LoVo (cell line): ENCODE measurements at places on chromosomes 4 and X.

DNA sequence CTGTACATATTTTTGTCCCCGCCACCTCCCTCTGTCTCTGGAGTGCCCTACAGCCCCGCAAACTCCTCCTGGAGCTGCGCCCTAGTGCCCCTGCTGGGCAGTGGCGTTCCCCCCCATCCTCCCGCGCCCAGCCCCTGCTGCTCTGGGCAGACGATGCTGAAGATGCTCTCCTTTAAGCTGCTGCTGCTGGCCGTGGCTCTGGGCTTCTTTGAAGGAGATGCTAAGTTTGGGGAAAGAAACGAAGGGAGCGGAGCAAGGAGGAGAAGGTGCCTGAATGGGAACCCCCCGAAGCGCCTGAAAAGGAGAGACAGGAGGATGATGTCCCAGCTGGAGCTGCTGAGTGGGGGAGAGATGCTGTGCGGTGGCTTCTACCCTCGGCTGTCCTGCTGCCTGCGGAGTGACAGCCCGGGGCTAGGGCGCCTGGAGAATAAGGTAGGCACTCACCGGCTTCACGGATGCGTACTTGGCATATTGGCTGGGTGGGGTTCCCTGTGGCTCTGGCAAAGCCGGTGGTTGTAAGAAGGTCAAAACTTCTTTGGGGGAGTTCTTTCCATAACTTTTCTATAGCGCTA, 653 bp downstream of the HHIP start:
- DNase-seq = no peak

DNA sequence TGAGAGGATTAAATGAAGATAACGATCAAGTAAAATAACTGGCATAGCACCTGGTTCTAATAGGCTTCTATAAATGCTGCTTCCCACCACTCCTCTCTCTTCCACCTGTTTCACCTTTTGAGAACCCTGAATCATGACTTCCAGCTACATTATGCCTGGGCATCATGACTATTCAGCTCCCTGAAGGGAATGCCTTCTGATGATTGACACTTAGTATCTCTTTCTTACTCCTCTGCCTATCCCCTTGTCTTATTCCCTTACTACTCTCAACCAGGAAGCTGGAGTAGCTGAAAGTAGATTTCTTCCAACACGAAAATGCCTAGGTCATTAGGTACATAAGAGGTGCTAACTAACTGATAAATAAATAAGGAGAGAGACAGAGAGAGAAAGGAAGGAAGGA, 24.7 kb upstream of the CXCL8 start:
- no peak for DNase-seq

GRCh38 chr4:18020671-18021469, 685 bp downstream of the LCORL start:
- peak; percentile 37 for DNase-seq

- no peak for DNase-seq
Observed at GRCh38 chr4:72931346-72931745, 138.2 kb downstream of the COX18 start.
